ENCODE measurements at places on chromosomes 5 and 9.

GRCh38 chr5:128974567-128974966, 9.3 kb downstream of the SLC27A6 start:
- DNase-seq = no peak

GRCh38 chr5:133193794-133194193, 142.0 kb downstream of the HSPA4 start:
- DNase-seq = no peak

GRCh38 chr5:172064358-172064757, 57.9 kb upstream of the FBXW11 start:
- DNase-seq = no peak

GRCh38 chr5:83714810-83715209, 5.8 kb downstream of the HAPLN1 start:
- DNase-seq = no peak

GRCh38 chr9:78300209-78300608, 3.3 kb downstream of the PSAT1 start:
- no peak for DNase-seq

GRCh38 chr5:179319741-179320281, 25.4 kb downstream of the ADAMTS2 start:
- DNase-seq = no peak

DNA sequence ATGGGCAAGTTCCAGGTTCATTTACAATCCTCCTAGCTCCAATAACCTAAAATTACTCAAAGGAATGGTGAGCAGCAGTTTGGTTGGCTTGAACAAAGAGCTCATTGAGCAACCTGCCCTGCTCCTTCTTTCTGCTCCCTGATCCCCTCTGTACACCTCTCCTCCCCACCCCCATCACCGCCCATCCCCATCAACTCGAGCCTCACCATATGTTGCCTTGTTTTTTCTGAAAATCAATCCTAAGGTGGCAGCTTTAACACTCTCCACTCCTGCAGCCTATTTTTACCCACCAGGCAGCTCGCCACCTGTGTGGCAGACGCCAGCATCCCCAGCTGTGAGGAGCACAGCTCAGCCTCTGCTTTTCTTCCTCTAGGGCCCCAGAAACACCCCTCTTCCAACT, 533.4 kb upstream of the BRINP1 start:
- no peak for DNase-seq

GRCh38 chr9:107243742-107244141, 39.3 kb upstream of the RAD23B start:
- DNase-seq = peak; percentile 6

GRCh38 chr5:151724360-151724759, 34.1 kb downstream of the ATOX1 start:
- DNase-seq = no peak

GRCh38 chr5:41921874-41922273, 3.2 kb upstream of the FBXO4 start:
- no peak for DNase-seq

DNA sequence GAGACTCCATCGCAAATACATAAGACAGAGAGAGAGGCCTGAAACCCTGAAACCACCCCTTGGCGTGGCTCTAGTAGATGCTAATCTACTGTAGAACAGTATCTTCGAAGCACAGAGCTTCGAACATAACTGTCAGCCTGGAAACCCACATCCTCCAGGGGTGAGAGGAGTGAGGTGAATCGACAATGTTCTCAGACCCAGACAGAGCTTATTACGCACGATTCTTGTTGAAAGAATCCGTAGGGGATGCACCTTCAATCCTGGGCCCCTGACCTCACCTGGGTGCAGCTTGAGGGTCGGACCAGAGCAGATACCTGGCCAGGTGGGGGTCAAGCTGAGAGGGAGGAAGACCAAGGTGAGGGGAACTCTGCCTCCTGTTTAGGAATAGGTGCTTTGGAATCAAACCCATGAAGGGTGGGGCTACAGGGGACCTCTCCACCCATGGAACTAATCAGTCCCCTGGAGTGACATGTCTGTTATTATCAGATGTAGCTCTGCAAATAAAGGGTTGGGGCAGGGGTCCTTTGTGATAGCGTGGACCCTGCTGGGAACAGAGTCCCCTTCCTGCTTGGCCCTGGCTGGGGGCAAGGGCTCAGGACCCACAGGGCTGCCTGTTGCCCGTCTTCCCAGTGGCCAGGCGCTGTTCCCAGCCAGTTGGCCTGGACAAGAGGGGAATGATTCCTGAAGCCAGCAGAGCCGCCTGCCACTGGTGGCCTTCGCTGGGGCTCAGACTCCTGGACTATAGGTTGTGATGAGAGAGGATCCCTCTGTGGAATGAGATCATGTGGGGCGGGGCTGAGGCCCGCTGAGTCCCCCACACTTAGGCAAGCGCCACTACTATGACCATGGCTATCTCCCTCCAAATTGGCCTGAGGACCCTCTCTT, 41.2 kb downstream of the DBH start:
- DNase-seq = no peak

DNA sequence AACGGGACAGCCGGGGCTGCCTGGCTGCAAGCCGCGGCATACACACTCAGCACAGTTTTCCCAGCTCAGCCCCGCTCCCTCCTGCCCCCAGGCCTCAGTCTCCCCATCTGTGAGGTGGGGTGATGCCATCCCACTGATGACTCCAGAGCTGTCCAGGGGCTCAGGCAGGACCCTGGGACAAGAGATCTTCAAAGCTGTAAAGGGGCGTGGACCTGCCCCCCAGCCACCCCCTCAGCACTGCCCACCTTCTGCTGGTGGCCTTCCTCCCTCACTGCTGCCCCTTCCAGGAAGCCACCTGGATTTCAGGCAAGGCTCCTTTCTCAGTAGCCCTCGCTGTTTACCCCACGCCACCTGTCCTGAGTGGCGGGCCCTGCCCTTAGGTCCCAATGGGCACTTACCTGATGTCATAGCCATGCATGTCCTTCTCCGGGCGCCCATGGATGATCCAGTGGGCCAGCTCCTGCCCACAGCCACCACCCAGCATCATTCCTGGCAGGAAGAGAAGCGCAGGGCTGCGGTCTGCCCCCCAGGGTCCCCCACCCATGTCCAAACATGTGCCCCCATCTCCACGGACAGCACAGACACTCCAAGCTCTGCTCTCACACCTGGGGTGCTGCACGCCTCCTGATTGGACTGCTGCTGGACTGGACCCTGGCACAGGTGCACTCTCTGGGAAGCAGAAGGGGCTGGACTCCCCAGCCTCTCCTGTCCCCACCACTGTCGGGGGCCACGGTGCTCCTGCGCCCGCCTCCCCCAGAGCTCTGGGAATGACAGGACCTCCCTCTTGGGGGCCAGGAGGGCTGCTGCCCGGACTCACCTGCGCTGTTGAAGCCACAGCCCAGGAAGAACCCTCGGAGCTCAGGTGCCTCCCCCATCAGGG, 25.7 kb downstream of the SARDH start:
- DNase-seq = no peak

- no peak for DNase-seq
These were observed 89.1 kb upstream of the COL5A1 start for GRCh38 chr9:134552349-134552990.

DNA sequence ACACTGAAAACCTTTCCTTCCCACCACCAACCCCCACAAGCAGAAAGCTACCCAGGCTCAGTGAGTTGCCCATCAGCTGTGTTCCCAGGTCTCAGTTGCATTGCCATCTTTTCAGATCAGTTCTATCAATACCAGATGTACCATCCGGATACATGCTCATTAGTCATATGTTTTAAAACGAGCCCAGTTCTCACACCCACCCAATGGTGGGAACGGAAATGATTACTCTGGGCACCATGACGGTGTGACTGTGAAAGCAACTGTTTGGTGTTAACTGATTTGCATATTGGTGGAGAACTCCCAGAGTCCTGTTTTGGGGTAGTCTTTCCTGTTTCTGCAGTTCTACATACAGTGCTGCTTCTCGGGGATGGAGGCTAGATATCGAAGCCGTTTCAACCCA, 212.3 kb downstream of the TRIM36 start:
- no peak for DNase-seq

DNA sequence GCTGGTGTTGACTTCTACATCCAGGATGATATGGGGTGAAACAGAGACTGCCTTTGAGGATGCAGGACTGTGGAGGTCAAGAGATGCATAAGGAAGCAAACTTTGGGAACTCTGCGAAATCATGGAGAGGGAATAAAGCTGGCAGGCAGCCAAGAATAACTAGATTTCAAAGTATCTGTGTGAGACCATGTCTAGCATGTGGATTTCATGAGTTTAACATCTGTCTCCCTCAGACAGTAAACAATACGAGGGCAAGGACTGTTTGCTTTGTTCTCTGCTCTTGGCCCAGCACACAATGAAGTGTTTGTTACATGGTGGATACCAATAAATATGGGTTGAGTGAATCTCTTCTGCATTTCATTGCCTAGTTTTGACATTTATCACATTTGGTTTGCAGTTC, 71.3 kb downstream of the RASEF start:
- DNase-seq = no peak

- DNase-seq = no peak
These were observed 32.4 kb downstream of the OSTF1 start for GRCh38 chr9:75120686-75121085.

DNA sequence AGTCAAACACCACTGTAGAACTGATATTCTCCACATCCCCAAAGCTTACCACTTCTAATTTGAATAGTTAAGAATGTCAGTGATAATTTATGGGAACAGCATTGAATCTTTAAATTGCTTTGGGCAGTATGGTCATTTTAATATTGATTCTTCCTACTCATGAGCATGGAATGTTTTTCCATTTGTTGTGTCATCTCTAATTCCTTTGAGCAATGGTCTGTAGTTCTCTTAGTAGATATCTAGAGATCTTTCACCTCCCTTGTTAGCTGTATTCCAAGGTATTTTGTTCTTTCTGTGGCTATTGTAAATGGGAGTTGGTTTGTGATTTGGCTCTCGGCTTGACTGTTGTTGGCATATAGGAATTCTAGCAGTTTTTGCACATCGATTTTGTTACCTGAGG, 1341.8 kb upstream of the CDH9 start:
- no peak for DNase-seq

DNA sequence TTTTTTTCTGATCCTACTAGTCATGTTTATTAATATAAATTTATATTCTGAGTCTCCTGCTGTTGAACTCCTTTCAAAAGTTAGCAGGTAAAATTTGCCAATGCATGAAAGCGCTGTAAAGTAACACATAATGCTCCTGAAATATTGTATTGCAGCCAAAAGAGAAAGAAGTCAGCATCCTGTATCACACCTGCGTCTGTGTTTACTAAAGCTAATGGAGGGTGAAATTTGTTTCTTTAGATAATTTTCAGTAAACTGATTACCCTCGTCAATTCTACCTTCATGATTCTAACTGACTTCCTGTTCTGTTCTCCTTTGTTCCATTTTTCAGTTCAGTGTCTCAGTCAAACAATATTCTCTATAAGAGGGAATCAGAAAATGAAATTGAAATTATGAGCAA, 415.4 kb downstream of the CDH9 start:
- DNase-seq = no peak

- DNase-seq = no peak
These were observed 454.0 kb downstream of the DIRAS2 start for GRCh38 chr9:90188656-90189055.

DNA sequence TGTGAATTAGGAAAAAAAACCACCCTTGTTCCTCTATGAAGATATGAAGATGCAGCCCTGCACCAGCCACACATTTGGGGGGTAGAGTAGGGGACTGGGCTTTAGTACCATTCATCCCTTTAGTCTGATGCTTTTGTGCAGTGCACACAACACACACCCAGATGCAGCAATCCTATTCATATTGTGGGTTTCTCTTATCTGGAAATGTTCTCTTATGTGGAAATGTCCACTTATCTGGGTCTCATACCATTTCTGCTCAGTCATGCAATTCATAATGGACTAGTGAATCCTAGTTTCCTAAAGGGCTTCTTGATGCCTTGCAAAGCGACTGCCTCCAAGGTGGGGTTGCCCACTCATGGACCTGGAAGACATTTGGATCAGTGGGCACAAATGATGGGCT, 47.8 kb downstream of the C9orf152 start:
- DNase-seq = no peak

DNA sequence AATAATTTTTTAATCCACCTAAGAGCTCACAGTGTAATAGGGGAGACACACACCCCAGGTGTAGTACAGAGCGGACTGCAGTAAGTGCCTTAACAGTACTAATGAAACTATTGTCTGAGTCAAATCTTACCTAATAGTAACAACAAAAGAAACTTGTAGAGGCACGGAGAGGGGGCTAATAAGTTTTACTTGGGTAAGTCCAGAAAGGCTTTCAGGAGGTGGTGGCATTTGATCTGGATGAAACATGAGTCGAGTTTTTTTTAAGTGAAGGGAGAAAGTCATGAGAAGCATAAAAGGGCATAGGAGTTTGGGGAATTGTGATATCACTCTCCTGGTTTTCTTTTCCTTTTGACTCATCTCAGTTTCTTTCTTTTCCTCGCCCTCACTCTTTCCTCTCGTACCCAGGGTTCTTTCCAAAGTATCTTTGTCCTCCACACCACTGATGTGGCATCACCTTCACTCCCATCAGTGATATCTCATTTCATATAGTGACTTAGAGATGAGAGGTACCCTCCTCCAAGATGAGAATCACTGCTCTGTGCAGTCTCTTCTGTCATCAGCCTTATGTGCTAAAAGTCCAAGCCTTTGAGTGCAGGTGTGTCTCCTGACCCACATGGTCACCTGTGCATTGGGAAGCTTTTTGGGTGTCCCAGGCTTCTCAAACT, 2.0 kb downstream of the CTNNA1 start:
- no peak for DNase-seq

- DNase-seq = peak; percentile 19
These were observed 16.7 kb upstream of the MTMR12 start for GRCh38 chr5:32329395-32329834.

DNA sequence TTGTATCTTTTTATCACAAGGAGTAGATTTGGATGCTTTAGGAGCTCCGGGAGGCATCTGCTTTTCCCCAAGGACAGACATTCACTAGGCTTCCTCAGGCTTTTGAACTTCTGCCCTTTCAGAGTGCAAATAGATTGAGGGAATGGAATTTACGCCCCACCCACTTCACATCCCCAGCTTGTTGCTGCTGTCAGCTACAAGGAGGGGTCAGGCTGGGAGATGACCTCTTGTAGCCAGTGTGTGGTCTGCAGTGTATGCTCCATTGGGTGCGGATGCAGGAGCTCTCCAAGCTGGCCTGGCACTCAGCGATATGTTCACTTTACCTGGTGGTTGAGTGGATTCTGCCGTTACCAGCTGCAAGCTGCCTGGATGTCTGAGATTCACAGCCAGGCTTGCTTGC, 6.4 kb downstream of the TNFSF15 start:
- no peak for DNase-seq

DNA sequence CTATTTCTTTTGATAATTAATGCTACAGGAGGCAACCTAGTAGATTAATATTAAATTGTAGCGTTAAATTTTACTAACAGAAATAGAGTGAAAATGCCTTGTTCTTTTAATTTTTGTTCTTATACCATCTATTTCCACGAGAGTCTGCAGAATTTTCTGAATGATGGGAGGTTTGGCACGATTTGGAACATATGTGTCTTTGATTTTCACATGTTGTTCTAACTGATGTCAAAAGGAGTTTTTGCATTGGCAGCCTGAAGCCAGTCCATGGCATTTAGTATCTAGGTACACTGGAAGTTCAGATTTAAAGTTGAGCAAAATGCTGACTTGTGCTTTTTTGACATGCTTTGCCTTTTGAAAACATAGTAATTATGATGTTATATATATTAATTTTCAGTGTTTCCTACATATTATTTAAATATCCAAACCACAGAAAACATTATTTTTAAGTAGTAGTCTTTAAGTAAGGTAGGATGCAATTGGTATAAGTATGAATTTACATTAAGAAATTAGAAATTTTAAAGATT, 103.0 kb downstream of the PBX3 start:
- DNase-seq = no peak

GRCh38 chr9:127507751-127508648, 56.7 kb downstream of the LRSAM1 start:
- DNase-seq = no peak
